ENCODE measurements at places on chromosomes 2 and 18. TPM values are rescaled to one million over a fixed set of nuclear protein-coding genes. Genes with fewer than 3 reads are reported as not detected.

GRCh38 chr2:164784376-164784775 is 57.2 kb downstream of the COBLL1 start:
- DNase-seq: no peak

DNA sequence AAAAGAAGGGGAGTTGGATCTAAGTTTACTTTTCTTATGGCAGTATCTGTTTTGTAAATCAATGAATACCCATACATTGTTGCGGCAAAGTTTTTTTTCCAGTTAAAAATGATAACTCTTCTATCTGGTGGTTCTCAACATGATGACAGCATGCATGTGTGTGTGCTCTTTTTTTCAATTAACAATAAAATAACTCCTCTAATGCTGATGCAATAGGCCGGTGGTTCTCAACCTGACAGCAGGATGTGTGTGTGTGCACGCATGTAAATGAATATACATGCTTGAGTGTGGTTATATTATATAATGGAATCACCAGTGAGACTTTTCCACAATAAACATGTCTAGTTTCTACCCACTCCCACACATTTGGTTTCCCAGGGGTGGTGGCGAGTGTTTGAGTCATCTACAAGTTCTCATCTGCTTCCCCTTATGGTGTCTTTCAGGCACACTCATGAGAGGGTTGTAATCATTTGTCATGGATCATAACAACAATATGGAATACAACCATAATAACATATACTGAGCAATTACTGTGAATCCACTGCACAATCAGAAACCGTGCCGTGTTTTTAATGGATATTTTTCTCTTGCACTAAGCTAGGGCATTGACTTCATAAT is 31.2 kb downstream of the PARD3B start:
- DNase-seq: no peak

The AGAP1 gene
- total RNA-seq: not detected

GRCh38 chr2:233275223-233275622 is 23.8 kb downstream of the ATG16L1 start:
- no peak for DNase-seq

DNA sequence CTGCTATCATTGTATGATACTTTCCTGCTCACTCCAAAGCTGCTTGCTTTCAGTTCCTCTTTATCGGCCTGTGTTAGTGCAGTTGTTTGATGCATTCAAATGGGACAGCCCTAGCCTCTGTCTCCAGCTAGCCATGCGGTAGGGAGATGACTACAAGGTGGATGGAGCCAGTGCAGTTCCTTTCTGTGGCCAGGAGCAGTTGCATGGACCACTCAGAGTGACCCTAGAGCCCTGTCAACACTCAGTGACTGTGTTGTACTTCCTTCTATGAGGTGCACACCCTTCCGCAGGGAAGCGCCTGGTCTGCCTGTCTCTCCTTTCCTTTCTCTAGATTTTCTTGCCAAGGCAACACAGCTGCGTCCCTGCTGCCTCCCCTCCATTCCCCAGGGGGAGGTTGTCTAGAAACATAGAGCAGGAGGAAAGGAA is 33.8 kb downstream of the KCNS3 start:
- DNase-seq: peak; percentile 76

The KCNIP3 gene
- total RNA-seq: not detected

DNA sequence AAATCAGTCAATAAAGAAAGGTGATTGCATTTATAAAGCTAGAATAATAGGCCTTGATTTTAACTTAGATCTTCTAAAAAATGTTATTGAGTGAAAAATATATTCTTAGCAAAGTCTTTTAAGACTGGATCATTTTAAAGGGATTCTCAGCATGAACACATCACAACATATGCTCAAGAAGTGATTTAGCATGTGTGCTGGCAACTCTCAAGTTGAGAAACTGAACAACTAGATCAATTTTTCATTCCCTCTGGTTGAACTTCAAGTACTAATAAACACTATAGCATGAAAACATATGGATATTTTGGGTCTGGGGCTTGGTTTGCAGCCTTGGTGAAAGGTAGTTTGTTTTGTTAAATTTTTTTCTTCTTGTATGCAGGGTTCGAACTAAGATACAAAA is 107.8 kb upstream of the PNPT1 start:
- DNase-seq: no peak

The ERCC3 gene
- 58.3 TPM for total RNA-seq

DNA sequence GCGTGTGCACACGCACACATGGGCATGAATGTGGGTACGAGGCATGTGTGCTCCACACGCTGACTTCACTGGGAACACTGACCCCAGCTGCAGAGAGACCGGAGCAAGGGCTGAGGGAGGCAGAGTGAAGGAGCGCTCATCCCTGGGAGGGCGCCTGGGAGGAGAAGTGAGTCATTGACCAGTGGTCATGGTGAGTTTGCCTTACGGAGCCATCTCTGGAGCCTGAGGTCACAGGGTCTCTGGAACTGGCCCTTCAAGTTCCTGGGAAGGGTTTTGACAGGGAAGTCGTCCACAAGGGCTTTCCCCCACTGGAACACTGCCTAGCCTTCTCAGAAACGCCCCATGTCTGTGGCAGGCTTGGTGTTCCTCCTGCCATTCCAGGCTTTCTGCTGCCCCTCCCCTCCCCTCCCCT is 14.3 kb upstream of the TMEM185B start:
- DNase-seq: no peak

- no peak for DNase-seq
Measured at GRCh38 chr2:95274291-95275150, at the start of gene PROM2. Gene PROM2, plus strand, starts transcription at chr2:95274449. Its CDS starts 137 bp downstream, at chr2:95274586.

DNA sequence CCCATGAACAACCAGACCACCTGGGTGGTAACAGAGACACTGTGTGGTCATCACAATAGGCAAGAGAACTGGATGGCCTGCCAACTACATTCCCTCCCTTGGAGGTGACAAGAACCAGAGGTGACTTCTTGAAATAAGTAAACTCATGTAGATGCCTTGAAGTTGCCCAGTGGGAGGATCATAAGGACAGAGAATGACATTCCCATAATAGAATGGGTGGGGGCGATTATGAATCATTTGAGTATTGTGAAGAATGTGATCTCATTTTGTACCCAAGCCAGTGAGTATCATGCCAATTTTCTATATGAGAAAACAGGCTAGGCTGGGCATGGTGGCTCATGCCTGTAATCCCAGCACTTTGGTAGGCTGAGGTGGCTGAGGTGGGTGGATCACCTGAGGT is 211.4 kb upstream of the GYPC start:
- no peak for DNase-seq

The RTP5 gene
- not detected for total RNA-seq

- no peak for DNase-seq
Measured at GRCh38 chr2:135555311-135555710, 24.0 kb downstream of the R3HDM1 start.

- DNase-seq: no peak
Measured at GRCh38 chr18:13653746-13654433, 72.5 kb downstream of the FAM210A start.

The DLX1 gene
- total RNA-seq: not detected
